Stimulated activated CD8-positive, alpha-beta memory T cell treated with anti-CD3 and anti-CD28 coated beads, Interleukin-4, amount 100 ng/mL, for 24 hours (primary cell): ENCODE measurements at places on chromosomes 2 and 18.
A peak's percentile ranks its signal among the peaks of the same experiment; 100 is the strongest.

DNA sequence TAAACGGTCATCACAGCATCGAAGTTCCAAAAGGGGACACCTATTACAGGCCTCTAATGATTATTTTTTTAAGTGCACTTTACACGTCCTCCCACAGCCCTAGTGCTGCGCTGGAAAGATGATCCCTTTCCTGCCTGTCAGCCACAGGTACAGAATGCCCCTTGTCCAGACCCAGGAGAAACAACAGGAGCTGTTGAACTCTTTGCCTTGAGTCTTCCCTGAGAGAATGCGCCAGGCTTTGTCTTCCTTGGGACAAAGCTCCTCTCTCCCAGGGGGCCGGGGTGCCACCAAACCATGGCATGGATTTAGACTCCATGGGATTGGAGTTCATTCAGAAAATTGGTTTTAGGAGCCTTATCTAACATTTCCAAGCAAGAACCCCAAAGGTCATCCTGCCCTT, 319.0 kb upstream of the SOX11 start:
- no peak for DNase-seq

DNA sequence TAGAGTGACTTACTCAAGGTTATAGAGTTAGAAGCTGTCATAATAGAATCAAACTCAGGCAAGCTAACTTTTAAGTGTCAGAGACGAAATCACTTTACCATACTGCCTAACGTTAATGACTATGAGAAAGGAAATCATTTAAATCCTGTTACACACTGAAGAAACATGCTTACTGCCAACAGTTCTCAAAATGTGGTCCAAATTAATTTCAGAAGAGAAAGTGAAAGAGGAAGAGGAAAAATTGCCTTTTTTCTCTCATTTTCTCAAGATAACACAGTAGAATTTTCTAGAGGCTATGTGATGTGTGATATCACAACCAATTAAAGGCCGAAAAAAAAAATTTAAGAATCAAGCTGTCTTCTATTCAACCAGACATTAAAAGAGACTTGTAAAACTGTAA, 1362.7 kb upstream of the CHAC2 start:
- no peak for DNase-seq

DNA sequence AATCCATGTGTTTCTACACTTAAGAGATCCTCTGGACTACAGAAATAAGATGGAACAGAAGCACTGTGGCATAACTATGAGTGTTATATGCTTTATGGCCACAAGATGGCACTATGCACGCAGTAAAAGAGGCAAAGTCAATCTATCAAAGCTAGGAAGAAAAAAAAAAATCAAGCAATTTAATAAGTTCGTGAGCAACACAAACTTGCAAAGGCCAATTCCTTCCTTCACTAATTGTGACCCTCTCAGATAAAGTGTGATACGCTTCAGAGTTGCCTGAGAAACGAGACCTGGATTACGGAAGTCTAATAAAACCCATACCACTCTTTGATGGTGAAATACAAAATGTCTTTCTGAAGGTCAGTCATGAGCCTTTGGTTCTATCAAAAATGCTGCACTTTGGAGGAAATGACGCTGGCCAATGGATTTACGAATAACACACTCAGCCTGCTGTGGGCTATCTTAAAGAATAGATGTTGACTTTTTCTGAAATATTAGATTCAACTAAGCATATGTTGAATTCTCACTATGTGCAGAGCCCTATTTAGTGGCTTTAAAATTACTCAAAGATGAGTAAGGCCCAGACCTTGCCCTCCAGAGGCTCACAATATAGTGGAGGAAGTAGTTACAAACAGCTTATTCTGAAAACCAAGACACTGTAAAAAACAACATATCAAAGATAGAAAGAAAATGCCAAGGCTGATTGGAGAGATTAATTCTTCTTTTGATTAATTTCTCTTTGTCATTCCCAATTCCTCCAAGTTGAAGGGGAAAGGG, 35.5 kb upstream of the TTR start:
- no peak for DNase-seq

DNA sequence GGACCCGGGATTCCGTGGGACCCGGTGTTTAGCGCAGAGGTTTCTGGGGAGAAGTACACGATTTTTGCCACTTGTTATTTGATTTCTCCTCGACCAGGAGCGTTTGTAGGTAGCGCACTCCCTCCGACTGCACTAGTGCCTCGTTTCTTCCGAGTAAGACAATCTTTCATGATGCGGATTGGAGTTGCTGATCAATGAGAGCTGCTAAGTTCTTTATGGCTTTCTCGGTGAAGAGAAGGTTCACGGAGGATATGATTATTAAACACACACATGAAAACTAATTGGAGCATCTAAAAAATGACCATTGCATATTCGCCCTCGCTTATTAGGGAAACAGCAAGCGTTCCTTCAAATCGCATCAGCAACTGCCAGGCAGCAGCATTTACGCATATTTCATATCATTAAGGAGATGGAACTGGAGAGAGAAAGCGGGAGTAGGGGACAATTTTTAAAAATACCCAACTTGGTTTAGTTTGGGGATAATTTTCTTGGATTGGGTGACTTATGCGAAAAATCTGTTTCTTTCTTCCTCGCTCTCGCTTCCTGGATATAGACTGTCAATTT, 616 bp downstream of the EML6 start:
- DNase-seq = no peak

- DNase-seq = no peak
These were observed 56.9 kb downstream of the ACKR3 start for GRCh38 chr2:236626391-236627150.

- DNase-seq = no peak
These were observed 42.2 kb downstream of the RFTN2 start for GRCh38 chr2:197633109-197633657.

- no peak for DNase-seq
These were observed 888 bp downstream of the VAMP5 start for GRCh38 chr2:85584857-85585780.

DNA sequence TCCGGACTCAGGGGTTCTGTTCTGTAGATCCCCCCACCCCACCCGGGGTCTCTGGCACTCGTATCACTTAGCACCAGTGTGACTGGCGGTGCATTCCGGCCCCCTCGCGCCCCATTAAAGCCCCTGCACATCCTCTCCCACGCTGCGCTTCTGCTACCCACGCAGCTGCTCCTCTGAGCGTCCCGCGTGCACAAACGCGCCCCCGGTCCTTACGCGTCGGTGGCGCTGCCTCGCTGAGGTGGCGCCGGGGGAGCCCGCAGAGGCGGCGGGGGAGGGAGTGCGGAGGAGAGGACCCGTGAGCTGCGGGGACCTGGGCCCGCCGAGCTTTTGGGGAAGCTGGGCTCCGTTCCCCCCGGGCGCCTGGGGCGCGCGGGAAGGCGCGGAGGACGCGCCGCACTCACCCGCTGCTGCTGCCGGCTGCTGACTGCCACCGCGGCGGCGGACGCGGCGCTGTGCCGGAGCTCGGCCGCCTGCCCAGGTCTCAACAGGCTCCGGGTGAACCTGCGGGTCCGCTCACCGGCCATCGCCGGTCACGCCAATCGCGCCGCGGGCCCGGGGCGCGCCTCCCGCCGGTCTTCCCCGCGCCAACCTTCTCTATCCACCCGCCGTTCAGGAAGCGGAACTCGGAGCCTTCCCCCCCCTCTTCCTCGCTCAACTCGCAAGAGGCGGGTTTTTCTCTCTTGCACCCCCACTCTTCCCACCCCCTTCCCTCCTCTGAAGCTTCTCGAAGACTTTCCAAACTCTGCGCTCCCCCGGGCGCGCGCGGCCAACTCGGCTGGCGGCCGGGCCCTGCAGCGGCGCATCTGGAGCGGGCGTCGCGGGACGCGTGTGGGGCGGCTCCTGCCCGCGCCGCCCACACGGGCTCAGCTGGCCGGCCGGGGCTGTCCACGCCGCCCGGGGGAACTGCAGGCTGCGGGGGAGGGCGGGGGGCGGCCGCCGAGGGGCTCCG, at the start of gene DOCK10:
DOCK10 (minus strand) TSS at position 618 of the 949 bp plus-strand sequence; CDS start at position 524, 94 bp downstream.
- peak; percentile 57 for DNase-seq

- DNase-seq = peak; percentile 11
These were observed 17.4 kb downstream of the CIDEA start for GRCh38 chr18:12271376-12272235.

DNA sequence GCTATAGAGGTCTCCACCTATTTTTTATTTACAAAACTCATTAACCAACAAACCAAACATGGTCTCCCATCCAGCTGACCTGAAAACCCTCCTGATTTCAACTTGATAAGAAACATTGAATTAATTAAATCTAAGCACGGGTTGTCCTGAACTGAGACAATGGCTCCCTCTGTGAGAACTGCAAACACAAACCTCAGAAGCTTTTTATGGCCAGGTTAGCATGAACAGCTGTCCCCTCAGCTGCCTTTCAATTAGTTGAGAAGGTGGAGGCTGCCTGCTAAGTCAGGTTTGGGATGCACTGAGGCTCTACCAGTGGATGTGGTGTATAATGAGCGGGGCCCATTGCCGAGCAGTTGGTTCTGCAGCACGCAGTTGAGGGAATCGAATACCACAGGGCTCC, 258.5 kb upstream of the DDX18 start:
- no peak for DNase-seq

DNA sequence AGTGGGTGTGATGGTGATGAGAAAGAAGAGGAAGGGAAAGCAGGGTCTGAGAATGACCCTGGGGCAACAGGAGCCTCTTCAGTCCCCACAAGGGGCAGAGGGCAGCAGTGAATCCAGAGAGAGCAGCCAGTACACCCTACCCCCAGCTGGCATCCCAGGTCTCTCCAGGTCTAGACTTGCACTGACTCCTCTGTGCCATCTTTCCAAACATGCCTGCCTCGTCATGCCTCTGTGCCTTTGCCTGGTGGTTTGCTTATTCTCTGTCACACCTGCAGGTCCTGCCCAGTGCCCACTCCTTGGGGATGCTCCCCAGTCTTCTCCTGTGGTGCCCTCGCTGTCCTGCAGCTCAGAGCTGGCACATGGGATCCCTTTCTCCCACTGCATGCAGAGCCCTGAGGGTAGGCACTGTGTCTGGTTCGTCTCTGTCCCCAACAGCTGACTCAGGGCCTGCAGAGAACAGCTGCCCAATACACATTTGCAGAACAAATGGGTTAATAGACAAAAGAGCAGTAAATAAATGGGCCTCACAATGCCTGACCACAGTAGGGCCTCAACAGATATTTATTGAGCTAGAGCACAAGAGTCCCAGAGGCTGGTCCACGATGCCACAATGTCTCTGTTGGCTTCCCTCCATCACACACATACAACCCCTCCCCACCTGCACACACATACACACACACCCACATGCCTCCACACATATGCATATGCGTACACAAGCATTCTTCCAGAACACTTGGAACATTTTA, 89.8 kb downstream of the HS1BP3 start:
- DNase-seq = no peak

GRCh38 chr18:49631146-49631866, 69.4 kb downstream of the LIPG start:
- DNase-seq = no peak

- no peak for DNase-seq
These were observed 11.8 kb downstream of the CYRIA start for GRCh38 chr2:16653799-16654198.

GRCh38 chr2:184205048-184205596, 393.2 kb upstream of the ZNF804A start:
- DNase-seq = no peak

DNA sequence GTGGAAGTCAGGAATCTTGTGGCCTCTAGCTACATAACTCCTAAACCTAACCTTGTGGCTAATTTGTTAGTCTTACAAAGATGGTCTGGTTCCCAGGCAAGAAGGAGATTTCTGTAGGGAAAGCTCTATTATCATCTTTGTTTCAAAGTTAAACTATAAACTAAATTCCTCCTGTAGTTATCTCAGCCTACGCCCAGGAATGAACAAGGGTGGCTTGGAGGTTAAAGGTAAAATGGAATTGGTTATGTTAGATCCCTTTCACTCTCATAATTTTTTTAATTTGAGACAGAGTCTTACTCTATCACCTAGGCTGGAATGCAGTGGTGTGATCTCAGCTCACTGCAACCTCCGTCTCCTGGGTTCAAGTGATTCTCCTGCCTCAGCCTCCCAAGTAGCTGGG, 24.6 kb upstream of the PDK1 start:
- DNase-seq = no peak

GRCh38 chr2:7829241-7829640, 852.6 kb upstream of the ID2 start:
- DNase-seq = no peak

GRCh38 chr2:88350331-88351248, 101.9 kb downstream of the FOXI3 start:
- DNase-seq = peak; percentile 32

GRCh38 chr2:7127687-7128086, 210.5 kb downstream of the RNF144A start:
- no peak for DNase-seq

GRCh38 chr2:214185546-214185945, 225.3 kb upstream of the VWC2L start:
- DNase-seq = no peak

GRCh38 chr2:74005786-74006185, 21.1 kb downstream of the TET3 start:
- no peak for DNase-seq

- no peak for DNase-seq
These were observed 168.0 kb upstream of the KLF7 start for GRCh38 chr2:207333599-207334300.

DNA sequence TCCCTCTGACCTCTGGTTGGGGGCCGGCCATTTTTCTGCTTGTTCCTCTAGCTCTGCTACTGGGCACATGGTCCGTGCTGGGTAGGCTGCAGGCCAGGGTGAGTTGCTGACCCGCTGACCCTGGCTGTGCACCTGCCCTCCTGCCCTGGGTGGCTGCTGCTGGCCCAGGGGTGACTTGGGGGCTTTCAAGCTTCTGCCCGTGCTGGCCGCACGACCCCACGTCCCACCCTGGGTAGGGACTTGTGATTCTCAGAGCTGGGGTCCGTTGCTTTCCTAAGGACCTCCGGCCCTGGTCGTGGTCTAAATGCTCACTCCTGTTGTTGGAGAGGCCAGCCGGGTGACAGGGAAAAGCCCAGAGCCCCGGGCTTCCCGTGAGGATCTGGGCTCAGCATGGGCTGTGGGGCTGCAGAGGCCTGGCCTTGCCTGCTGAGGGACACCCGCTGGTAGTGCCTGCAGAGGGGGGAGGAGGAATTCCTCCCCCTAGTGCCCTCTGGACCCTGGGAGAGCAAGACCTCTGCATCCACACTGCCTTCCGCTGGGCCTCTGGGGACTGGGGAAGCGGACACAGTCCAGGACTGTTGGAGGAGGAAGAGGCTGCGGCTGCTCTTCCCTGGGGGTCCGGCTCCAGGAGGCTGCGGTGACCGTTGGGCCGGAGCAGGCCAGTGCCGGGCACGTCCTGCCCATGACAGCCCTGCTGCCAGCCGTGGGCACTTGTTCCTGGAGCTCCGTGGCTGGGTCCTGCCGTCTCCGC, 6.3 kb upstream of the GAL3ST2 start:
- DNase-seq = no peak

DNA sequence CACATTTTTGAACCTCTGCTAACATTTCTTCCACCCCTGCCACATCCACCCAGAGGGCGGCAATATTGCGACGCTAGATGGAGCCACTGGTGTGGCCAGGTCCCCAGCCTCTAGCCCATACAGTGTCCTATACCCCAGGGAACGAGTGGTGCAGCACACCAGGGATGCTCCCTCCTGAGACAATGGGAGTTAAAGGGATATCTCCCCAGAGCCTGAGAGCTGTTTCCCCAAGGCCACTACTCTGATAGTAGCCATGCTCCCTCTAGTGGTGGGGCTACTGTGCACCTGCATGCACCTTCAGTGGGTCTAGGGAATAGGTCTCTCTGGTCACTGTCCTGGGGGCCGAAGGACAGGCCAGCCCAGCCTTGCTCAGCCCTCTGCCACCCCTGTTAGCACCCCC, 336.4 kb upstream of the FSHR start:
- no peak for DNase-seq
